ENCODE measurements at places on chromosomes 12 and 14.
A peak's percentile ranks its signal among the peaks of the same experiment; 100 is the strongest.

- DNase-seq = no peak
These were observed 788 bp downstream of the SFSWAP start for GRCh38 chr12:131711551-131712205.

DNA sequence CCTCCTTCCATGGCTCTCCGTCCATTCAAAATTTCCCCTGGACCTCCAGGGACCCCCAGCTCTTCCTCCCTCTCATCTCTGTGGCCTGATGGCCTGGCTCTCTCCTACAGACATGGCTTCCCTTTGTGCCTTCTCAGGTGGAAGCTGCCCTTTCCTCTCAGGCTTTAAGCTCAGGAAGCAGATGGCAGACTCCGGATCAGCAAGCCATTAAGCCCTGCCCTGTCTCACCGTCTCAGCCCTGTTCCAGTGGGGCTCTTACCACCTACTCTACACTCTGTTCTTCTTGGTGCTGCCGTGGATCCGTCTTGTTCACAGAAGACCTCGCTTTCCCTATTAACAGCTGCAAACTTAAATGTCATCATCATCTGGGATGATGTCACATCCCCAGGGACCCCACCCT is 33.1 kb downstream of the NPC2 start:
- no peak for DNase-seq

GRCh38 chr12:33752854-33753253 is 269.4 kb upstream of the ALG10 start:
- DNase-seq = no peak

DNA sequence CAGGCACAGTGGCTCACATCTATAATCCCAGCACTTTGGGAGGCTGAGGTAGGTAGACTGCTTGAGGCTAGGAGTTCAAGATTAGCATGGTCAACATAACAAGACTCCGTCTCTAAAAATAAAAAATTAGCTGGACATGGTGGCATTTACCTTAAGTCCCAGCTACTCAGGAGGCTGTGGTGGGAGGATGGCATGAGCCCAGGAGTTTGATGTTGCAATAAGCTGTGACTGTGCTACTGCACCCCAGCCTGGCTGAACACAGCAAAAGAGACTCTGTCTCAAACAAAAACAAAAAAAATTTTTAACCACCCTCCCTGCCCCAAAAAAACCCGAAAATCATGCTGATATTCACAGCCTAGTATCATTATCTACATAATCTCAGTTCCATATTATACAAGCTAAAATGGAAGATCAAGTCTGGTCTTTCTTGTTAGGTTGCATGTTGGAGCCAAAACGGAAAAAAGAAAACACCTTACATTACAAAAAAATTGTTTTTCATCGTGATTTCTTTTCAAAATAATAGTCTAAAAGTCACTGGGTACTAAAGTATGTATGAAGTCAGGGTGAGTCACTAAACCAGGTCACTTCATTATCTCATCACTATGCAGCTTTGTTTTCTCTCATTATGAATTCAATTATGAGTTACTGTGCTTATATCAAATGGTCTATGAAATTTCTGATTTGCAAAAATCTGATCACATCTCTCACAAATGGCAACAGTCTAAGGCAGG is 13.8 kb downstream of the GXYLT1 start:
- no peak for DNase-seq

- no peak for DNase-seq
These were observed 147.8 kb upstream of the MAX start for GRCh38 chr14:65250162-65250495.

GRCh38 chr12:62711631-62712241 is 223.2 kb downstream of the PPM1H start:
- no peak for DNase-seq

DNA sequence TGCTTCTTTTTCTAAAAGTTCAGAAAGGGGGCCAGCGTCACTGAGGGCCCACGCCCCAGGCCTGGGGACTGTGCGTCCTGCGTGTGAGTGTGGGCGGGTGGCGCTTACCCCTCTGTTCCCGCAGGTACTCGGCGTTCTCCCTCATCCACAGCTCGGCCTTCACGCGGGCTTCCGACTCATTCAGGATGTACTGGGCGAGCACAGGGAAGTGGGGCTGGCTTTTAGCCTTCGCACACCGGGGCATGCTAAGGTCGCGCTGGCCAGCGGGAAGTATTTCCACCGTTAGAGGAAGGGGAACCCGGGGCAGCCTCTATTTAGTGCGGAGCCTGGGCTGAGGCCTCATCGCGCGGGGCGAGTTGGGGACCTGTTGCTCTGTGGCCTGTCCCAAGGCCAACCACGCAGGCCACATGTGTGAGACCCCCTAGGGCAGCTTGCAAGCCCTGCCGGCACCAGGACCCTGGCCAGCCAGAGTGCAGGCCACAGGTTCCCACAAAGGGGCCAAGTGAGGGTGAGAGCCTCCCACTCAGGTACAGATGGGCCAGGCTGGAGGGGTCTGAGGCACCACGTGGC is 29.2 kb upstream of the BTBD6 start:
- DNase-seq = no peak

GRCh38 chr14:89988787-89989186 is 33.1 kb downstream of the TDP1 start:
- DNase-seq = no peak

DNA sequence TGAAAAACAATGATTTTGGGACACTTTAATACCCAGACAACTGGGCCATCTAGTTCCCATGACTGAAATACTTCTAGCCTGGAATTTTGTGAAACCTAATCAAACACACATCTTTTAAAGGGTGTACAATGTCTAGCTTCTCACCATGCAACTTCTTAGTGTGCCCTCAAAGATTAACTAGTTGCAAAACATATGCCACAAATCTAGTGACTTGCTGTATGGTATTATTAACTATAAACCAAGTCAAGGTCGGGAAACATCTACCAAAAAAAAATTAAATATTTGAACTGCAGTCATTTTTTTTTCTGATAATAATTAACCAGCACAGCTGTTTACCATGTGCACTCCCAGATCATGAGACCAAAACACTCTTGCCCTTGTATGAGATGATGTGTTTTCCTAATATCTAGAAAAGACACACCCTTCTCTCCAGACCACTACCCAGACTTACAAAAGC is 171.8 kb upstream of the FOXN3 start:
- no peak for DNase-seq

DNA sequence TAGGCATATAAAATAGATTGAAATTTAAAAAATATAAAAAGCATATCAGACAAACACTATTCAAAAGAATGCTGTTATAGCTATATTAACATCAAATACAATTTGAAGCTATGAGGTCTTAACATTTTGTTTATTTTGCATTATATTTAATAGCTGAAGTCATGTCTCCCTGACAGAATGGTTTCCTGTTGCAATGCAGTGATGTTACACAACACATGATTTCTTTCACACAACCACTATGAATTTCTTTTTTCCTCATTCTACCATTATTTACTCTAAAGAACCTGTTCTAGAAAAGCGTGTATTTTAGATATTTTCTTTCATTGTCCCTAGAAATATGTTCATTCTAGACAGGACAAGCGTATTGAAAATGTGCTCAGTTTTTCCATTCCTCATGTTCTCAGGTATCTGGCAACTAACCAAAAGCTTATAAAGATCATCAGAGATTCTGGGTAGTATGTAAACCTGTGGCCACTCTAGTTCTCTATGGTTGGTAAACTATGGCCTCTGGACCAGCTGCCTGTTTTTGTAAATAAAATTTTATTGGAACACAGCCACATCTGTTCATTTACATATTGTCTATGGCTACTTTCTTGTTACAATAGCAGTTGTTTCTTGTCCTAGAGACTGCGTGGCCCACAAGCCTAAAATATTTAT is 183.8 kb downstream of the FOXA1 start:
- no peak for DNase-seq

DNA sequence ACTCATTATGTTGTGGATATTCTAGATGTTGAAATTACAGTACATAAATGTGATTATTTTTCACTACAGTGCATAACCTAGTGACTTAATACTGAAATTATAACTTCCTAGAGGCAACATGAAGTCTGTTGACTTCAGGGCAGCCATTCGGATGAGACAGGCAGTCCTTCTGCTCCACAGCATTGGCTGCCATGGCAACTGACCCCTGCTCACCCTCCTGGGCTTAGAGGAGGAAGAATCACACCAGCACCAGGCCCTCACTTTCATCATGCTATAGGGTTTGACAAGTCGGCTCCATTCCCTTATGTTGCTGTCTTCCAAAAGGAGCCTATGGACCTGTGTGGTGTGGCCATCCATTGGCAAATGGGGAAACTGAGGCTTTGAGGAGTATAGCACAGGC is 233.5 kb upstream of the TMEM132C start:
- DNase-seq = no peak

DNA sequence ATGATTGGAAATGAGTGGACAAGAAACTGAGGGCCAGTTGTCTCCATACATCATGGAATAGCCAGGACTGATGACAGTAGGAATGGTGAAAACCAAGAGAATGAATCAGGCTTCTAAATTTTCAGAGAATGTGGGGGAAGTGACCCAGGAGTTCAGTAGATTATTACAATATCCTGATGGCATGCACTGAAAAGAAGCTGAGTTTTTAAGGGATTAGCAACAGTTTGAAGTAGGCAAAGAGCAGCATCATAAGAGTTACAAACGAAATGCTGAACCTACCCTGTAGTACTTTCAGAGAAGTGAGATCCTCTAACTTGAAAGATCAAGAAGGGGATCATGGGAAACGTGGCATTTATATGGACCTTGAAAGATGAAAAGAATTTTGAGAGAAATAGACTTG is 13.2 kb downstream of the SLC2A14 start:
- no peak for DNase-seq

- DNase-seq = no peak
These were observed 44.7 kb upstream of the BMP4 start for GRCh38 chr14:54001189-54001878.

- no peak for DNase-seq
These were observed 284.0 kb downstream of the PRKD1 start for GRCh38 chr14:29643433-29644211.

GRCh38 chr14:102751088-102751487 is 26.2 kb upstream of the TRAF3 start:
- DNase-seq = no peak

GRCh38 chr12:94110258-94110657 is 38.1 kb upstream of the PLXNC1 start:
- no peak for DNase-seq

- DNase-seq = no peak
These were observed 101.5 kb downstream of the NAV3 start for GRCh38 chr12:77932216-77932615.

- no peak for DNase-seq
These were observed 53.1 kb downstream of the BRMS1L start for GRCh38 chr14:35879151-35879648.

- peak; percentile 92 for DNase-seq
These were observed 567.7 kb downstream of the LRFN5 start for GRCh38 chr14:42174357-42174756.

DNA sequence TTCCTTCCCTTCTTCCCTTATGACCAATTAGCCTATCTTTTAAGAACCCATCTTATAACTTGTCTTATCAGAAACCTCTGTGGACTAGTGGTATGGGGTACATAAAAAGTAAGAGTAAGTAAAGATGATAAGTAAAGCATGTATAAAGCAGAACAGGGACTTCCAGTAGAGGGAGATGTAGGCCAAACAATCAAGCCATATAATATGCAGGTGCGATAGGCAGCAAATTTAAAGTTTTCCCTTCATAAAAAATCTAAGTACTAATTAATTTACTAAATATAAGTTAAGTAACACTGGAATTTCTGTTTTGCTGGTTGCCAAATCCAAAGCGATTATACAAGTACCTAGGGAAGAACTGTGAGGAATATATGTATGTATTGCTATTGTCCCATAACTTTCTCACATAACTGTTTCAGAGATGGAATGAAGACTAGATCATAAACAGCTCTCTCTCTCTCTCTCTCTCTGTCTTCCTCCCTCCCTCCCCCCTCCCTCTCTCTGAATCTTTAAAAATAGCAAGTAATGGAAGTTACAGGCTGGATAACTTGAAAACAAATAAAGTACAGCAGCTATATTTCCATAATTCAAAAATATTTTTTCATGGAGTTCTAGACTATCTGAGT is 25.7 kb downstream of the METTL25 start:
- DNase-seq = no peak

GRCh38 chr14:104678346-104678745 is 11.1 kb upstream of the INF2 start:
- DNase-seq = no peak

DNA sequence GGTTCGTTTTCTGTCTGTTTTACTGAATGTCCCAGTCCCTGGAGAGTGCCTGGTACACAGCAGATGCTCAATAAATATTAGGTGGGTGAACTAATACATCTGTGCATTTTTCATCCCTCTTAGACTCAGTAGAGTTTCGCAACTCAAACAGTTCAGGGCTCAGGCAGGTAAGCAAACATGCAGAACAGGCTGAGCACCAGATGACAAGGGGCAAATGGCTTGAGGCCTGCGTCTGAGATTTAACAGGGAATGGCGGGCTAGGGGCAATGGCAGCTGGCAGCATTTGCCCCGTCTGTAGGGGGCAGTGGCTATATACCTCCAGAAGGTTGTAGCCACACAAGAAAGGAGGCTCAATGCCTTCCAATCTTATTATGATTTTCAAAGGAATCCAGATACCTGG is 8.6 kb upstream of the RAN start:
- DNase-seq = no peak

- DNase-seq = no peak
These were observed 129.4 kb downstream of the PPM1H start for GRCh38 chr12:62805517-62805916.

DNA sequence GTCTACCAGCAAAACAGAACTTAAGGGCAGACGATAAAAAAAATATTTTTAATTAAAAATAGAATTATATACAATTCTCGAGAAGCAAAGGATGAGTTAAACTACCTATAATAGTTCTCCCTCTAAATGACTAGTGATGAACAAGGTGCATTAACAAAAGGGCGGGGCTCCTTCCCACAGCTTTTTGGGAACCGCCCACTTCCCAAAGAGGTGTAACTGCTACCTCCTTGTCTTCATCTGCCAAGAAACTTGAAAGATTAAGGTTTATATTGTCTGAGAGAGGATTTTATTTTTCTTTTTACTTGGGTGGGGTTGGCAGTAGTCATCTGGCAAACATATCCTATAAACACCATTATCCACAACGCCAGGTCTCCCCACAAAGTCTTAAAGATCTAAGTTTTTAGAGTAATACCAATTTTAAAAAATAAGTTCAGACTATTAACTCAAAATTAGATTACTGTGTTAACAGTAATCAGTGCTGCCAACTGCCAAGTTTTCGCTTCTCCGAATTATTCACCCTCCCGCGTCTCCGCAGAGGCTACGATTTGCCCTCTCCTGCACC is 938 bp downstream of the RALGAPA1 start:
- DNase-seq = no peak

DNA sequence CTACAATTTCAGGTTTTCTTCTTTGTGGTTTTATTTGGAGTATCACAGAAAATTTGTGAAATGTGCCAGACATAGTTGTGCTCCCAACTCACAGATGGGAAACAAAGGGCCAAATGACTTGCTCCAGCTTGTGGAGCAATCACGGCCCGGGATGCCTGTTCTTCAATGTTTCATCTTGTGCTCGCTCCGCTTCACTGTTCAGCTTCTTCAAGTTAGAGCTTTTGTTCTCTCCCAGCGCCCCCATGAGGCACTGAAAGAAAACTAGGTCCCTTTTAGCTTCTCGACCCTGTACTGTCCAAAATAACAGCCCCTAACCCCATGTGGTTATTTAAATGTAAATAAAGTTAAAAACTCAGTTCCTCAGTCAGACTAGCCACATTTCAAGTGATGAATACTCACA is 187.9 kb upstream of the STXBP6 start:
- no peak for DNase-seq
